Mesothelial cell of epicardium (in vitro differentiated cells): ENCODE measurements at places on chromosomes 16 and 17. TPM values are rescaled to one million over a fixed set of nuclear protein-coding genes. Genes with fewer than 3 reads are reported as not detected.
A peak's percentile ranks its signal among the peaks of the same experiment; 100 is the strongest.

DNA sequence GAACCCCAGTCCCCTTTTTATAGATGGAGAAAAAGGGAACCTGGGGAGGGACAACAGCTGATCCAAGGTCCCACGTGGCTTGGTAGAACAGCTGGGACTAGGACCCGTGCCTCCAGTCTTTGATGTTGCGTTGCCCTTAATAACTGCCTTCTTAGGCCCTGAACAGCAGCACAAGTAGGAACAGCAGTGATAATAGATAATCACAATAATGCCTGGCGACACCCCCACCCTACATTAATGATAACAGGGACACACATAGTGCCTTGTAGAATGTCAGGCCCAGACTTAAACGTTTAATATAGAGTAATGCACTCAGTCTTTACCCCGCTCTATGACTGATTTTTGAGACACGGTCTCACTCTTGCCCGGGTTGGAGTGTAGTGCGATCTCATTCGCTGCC, 96.4 kb downstream of the ABCC6 start:
- no peak overlapping the region for H3K4me3 ChIP-seq
- no peak overlapping the region for H3K27ac ChIP-seq
- H3K27me3 ChIP-seq = no peaks in the 10 kb centered on the region
- H3K4me1 ChIP-seq = no peaks in the 10 kb centered on the region
- peaks cover 44% of the 10 kb centered on the region for H3K36me3 ChIP-seq

GRCh38 chr17:69427486-69428197, 13.1 kb downstream of the MAP2K6 start:
- no peaks in the 10 kb centered on the region for H3K36me3 ChIP-seq
- H3K4me1 ChIP-seq = peaks cover 33% of the 10 kb centered on the region
- no peaks in the 10 kb centered on the region for H3K27me3 ChIP-seq
- DNase-seq = no peak

DNA sequence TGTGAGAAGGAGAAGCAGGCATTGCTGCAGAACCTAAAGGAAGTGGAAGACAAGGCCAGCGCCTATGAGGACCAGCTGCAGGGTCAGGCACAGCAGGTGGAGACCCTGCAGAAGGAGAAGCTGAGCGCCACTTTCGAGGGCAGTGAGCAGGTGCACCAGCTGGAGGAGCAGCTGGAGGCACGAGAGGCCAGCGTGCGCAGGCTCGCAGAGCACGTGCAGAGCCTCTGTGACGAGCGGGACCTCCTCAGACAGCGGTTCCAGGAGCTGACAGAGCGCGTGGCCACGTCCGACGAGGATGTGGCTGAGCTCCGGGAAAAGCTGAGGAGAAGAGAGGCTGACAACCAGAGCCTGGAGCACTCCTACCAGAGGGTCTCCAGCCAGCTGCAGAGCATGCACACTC, 41.5 kb downstream of the PLD6 start:
- no peak for DNase-seq
- H3K27me3 ChIP-seq = no peaks in the 10 kb centered on the region
- no peak overlapping the region for H3K27ac ChIP-seq
- H3K36me3 ChIP-seq = peaks cover 48% of the 10 kb centered on the region

GRCh38 chr17:35021520-35022380, 41.4 kb downstream of the LIG3 start:
- no peak overlapping the region for H3K4me3 ChIP-seq
- H3K36me3 ChIP-seq = peaks cover 4% of the 10 kb centered on the region
- H3K27me3 ChIP-seq = no peaks in the 10 kb centered on the region
- no peaks in the 10 kb centered on the region for H3K4me1 ChIP-seq
- DNase-seq = no peak
- H3K27ac ChIP-seq = no peak overlapping the region

DNA sequence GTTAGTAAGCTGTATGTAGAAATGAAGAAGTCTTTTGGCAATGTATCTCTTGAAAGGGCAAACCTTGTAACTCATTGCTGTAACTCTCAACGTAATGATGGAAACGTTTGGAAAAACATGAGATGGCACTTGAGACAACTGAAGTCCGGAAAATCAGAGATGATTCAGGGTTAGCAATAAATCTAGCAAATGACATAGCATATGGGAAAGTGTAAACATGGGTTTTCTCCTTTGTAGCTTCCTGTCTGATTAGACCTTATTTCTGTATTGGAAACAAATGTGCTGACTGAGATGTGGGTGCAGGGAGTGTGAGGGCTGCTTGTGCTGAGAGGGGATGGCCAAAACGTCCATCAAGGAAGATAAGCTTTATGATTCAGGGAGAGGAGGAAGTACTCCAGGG, 110.7 kb upstream of the FAM20A start:
- peak overlapping the region; percentile 15 for H3K27ac ChIP-seq
- H3K4me1 ChIP-seq = peaks cover 32% of the 10 kb centered on the region
- no peak for DNase-seq
- no peaks in the 10 kb centered on the region for H3K27me3 ChIP-seq
- no peak overlapping the region for H3K4me3 ChIP-seq

DNA sequence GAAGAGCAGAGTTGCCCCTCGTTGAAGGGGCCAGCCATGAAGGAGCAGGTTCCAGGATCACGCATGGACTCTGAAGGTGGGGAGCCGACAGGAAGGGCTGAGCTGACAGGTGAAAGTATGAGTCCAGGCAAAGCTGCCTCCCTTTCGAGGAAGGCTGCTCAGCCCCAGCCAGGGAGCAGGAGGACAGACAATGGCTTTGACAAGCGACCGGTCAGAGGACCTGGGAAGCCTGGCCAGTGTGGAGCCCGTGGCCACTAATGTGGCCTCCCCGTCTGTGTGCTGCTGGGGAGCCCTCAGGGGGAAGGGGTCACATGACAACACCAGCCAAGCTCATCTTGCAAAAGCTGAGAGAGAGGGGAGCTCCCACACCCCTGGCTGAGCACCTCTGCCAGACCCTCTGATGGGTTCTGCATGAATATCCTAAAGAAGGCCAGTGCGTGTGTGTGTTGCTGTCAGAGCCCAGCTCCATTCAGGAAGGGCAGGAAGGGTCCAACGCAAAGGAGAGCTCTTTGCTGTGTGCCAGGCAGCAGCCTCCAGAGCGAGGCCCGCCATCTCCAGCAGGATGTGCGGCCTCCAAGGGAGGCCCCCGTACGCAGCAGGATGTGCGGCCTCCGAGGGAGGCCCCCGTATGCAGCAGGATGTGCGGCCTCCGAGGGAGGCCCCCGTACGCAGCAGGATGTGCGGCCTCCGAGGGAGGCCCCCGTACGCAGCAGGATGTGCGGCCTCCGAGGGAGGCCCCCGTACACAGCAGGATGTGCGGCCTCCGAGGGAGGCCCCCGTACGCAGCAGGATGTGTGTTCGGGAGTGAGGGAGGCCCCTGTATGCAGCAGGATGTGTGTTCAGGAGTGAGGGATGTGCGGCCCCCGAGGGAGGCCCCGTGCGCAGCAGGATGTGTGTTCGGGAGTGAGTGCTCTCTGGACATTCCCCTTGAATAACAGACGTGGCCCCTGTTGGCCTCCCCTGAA, 102.1 kb upstream of the CHMP6 start:
- no peak overlapping the region for H3K27ac ChIP-seq
- no peak overlapping the region for H3K4me3 ChIP-seq
- no peak for DNase-seq

GRCh38 chr16:87241137-87241771, 75.9 kb downstream of the C16orf95 start:
- H3K4me3 ChIP-seq = peak overlapping the region; percentile 15
- peak overlapping the region; percentile 90 for H3K27ac ChIP-seq
- no peak for DNase-seq
- no peaks in the 10 kb centered on the region for H3K36me3 ChIP-seq

DNA sequence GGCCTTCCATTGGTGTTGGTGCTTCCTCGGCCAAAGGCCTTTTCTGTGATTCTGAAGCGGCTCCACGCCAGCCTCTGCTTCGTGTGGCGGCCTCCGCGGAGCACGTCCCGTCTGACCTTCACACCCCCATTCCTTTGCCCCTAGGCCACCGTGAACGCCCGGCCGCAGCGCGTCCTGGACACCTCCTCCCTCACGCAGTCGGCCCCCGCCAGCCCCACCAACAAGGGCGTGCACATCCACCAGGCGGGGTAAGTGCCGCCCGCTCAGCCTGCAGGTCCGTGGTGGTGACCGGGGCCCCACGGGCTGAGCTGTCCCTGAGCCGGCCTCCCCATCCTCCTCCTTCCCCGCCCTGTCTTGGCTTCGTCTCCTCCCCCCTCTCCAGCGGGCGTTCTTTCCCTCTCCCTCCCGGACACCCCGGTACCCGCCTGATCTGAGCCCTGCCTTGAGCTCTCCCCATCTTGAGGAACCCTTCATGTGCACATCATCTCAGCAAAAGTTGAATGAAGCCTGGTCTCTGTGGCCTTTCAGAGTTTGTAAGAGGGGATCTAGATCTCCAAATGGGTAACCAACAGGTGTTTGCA, 69.0 kb upstream of the CHMP6 start:
- no peak overlapping the region for H3K4me3 ChIP-seq
- no peaks in the 10 kb centered on the region for H3K27me3 ChIP-seq
- H3K27ac ChIP-seq = no peak overlapping the region
- no peaks in the 10 kb centered on the region for H3K4me1 ChIP-seq

- no peaks in the 10 kb centered on the region for H3K4me1 ChIP-seq
- H3K36me3 ChIP-seq = peaks cover 3% of the 10 kb centered on the region
- no peak for DNase-seq
Observed at GRCh38 chr17:291587-291986, 61.0 kb downstream of the RPH3AL start.

- H3K4me1 ChIP-seq = peaks cover 11% of the 10 kb centered on the region
- no peak for DNase-seq
- H3K36me3 ChIP-seq = no peaks in the 10 kb centered on the region
- H3K27ac ChIP-seq = no peak overlapping the region
- no peak overlapping the region for H3K4me3 ChIP-seq
Observed at GRCh38 chr17:73093286-73093685, 798 bp upstream of the SLC39A11 start.

DNA sequence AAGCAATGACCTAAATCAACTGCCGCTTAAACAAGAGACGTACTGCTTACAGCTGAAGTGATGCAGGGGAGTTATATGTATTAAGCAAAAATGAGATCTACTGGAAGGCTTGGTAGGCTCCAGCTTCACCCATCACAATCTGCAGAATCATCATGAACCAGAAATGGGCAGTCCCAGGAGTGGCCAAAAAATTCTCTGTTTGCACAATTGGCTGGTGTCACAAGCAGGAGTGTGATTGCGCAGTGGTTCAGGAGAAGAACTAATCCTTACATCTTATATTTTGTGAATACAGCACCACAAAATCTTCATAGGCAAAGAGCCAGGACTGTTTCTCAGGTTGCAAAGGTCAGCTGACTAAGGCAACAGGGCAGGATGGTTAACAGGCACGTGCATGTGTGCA, 75.9 kb downstream of the CES1 start:
- peaks cover 12% of the 10 kb centered on the region for H3K4me1 ChIP-seq
- DNase-seq = no peak
- H3K27ac ChIP-seq = no peak overlapping the region
- no peak overlapping the region for H3K4me3 ChIP-seq
- peaks cover 46% of the 10 kb centered on the region for H3K27me3 ChIP-seq

DNA sequence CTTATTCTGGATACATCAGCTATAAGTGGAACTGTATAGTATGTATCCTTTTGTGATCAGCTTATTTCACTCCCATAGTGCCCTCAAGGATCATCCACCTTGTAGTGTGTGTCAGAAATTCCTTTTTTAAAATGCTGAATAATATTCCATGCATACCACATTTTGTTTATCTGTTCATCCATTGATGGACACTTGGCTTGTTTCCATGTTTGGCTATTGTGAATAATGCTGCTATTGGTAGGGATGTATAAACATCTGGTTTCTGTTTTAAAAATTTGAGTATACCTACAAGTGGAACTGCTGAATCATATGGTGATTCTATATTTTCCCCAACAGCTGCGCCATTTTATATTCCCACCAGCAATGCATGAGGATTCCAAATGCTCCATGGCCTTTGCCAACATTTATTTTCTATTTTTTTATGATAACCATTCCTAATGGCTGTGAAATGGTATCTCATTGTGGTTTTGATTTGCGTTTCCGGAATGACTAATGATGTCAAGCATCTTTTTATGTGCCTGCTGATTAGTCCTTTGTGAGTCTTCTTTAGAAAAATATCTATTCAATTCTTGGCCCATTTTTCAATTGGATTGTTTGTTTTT, 11.6 kb downstream of the RCVRN start:
- H3K27ac ChIP-seq = no peak overlapping the region
- no peak overlapping the region for H3K4me3 ChIP-seq
- no peaks in the 10 kb centered on the region for H3K36me3 ChIP-seq
- H3K4me1 ChIP-seq = no peaks in the 10 kb centered on the region

DNA sequence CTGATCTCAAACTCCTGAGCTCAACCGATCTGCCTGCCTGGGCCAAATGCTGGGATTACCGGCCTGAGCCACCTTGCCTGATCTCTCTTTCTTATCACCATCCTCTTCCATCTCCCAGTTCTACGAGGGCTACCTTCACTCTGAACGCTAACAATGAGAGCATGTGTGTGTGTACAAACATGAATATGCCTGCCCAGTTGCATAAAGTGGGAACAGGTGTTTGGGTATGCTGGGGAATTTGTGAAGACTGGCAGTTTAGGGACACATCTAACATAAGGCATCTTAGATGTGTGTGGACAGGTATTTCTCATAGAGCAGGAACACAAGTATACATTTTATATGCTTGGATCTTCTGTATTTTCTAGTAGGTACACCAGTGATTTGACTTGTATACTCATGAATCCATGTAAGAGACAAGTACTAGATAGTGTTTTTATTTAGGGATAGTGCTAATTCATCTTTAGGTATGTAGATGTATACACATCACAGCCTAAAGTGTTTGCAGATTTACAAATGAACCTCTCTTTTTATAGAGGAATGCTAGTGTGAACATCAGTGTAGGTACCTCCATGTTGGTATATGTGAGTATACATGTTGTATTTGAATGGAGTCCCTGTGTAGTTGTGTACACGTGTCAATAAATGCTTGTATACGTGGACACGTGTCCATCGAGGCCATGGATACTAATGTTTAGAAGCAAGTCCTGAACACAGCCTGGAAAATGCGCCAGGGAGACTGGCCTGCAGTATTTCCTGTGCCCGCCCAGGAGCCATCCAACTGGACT, 1.2 kb upstream of the DLX4 start:
- DNase-seq = no peak
- H3K27me3 ChIP-seq = peaks cover 98% of the 10 kb centered on the region
- peaks cover 43% of the 10 kb centered on the region for H3K4me1 ChIP-seq
- H3K4me3 ChIP-seq = peak overlapping the region; percentile 63

GRCh38 chr17:56158915-56159825, 5.9 kb downstream of the ANKFN1 start:
- H3K27ac ChIP-seq = no peak overlapping the region
- H3K4me1 ChIP-seq = peaks cover 32% of the 10 kb centered on the region
- no peak for DNase-seq
- no peak overlapping the region for H3K4me3 ChIP-seq
- H3K36me3 ChIP-seq = no peaks in the 10 kb centered on the region

- no peak overlapping the region for H3K27ac ChIP-seq
- H3K4me3 ChIP-seq = no peak overlapping the region
- no peak for DNase-seq
Observed at GRCh38 chr16:13909872-13910303, 10.1 kb upstream of the ERCC4 start.

Gene TXNL4B
- total RNA-seq = 16.1 to 17.6 TPM (median 16.7 TPM) in 3 replicates

Gene TCAP
- total RNA-seq = 1.6 to 3.0 TPM (median 2.3 TPM) in 3 replicates

Gene OR1F1
- total RNA-seq = not detected in 3 replicates

Gene CIBAR2
- total RNA-seq = not detected in 3 replicates

Gene CBX2
- total RNA-seq = 47.1 to 49.7 TPM (median 48.6 TPM) in 3 replicates

Gene CCL23
- not detected in 3 replicates for total RNA-seq

Gene C1QL1
- 2.2 to 3.1 TPM (median 3.0 TPM) in 3 replicates for total RNA-seq

Gene TMEM235
- 1.5 to 1.8 TPM (median 1.5 TPM) in 3 replicates for total RNA-seq

Gene MILR1
- total RNA-seq = 0.40 to 0.54 TPM in 2 of 3 replicates, not detected in the other

Gene KRT40
- total RNA-seq = 0.16 TPM in 1 of 3 replicates, not detected in the others
